ENCODE measurements at places on chromosomes 6 and 20.

DNA sequence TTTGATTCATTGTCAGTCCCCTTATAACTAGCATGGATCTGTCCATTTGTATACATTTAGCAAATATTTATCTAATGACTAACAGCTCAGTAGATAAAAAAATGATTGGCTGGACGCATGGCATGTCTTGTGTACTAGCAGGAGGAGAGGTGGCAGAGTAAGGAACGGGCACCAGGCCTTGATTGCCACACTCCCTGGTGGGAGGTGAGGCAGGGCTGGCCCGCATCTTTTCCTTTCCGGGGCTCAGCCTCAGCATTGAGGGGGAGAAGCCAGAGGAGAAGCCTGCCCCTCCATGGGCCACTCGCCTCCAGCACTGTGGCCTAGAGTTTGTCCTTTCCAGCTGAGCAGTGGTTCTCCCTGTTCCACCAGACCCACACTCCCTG, 84.9 kb upstream of the TMEM181 start:
- DNase-seq = peak; percentile 62

GRCh38 chr6:148461986-148462577, 119.4 kb downstream of the SASH1 start:
- no peak for DNase-seq

GRCh38 chr6:17226786-17227233, 54.4 kb upstream of the RBM24 start:
- no peak for DNase-seq

- no peak for DNase-seq
These were observed 165.5 kb downstream of the PRKN start for GRCh38 chr6:162562041-162562440.

DNA sequence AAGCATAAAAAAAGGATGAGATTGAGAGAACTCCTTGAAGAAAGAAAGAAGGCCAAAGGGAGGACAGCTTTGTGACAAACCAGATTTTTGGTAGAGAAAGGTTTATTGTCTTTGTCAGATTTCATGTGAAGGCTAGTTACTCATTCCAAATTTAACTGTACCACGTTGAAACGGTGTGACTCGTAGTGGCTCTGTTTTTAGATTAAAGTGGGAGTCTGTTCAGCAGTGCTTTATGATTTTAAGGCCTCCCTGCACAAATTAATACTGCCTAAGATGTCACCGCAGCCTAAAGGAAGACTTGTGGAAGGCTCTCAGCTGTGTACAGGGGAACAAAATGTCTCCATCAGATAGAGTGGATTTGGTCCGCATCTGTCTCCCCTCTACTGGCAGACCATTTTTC, 35.9 kb downstream of the CDC40 start:
- DNase-seq = peak; percentile 4

DNA sequence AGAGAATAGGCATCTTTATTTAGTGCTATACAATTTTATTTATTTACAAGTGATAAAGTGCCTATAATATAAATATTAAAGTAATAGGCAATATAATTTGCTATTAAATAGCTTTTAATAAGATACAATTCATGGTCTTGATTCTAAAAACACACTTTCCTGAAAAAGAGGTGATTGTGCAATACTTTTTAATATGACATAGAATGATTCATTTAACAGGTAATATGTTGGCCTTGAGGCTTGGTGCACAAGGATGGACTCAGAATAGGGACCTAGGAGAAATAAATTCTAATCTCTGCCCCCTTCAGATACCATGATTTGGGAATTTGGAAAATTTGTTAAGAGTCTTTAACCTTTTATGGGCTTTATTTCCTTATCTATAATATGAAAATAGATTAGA, 149.9 kb upstream of the FUT9 start:
- DNase-seq = no peak

DNA sequence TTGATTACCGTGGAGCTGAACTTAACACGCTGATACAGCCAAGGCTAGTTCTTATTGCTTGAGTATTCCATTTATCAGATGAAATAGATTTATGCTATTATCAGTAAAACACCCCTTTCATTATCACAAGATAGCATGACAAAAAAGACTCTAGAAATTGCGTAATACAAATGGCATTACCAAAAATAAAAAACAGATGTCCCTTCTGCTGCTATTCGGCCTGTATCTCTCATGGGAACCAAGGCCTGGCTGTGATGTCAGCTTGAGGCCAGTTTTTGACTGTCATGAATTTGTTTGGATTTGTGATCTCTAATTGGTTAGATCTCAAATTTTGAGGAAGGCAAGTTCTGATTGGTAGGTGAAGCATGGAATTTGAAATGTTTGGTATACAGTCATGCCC, 25.2 kb downstream of the MEI4 start:
- DNase-seq = no peak

DNA sequence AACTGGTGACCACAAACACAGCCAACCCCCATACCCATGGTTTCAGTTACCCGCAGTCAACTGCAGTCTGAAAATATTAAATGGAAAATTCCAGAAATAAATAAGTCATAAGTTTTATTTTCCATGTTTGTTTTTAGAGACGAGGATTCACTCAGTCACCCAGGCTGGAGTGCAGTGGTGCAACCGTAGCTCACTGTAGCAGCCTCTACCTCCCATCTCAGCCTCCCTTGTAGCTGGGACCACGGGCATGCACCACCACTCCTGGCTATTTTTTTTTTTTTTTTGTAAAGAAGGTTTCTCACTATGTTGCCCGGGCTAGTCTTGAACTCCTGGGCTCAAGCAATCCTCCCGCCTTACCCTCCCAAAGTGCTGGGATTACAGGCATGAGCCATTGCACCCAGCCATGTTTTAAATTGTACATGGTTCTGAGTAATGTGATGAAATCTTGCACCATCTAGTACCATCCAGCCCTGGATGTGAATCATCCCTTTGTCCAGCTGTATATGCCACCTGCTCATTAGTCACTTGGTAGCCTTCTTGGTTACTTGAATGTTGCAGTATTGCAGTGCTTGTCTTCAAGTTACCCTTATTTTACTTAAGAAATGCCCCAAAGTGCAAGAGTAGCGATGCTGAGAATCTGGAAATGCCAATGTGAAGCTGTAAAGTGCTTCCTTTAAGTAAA, 14.5 kb downstream of the CSNK2A1 start:
- DNase-seq = peak; percentile 79

- DNase-seq = peak; percentile 53
These were observed 1.4 kb downstream of the PPP1R3D start for GRCh38 chr20:59938696-59939051.

- peak; percentile 22 for DNase-seq
These were observed 641 bp downstream of the ARFGEF2 start for GRCh38 chr20:48921883-48922820.

DNA sequence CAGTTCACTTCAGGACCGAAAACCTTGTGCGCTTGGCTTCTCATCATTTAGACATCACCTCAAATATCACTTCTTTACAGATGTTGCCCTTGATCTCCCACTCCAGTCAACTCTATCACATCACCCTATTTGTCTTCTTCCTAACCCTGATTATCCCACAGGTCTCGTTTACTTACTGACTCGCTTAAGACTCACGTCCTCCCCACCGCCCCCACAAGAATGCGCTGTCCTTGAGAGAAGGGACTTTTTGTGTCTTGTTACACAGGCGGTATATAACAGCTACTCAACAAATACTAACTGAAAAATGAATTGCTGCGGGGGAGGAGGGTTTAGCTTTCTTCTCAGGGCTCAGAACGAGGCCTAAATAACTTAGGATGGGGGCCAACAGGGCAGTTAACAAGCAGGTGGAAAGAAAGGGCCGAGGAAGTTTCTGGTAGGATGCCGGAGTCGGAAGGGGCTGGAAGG, 527 bp downstream of the TOMM34 start:
- DNase-seq = peak; percentile 48

GRCh38 chr6:81491454-81492101, 260.9 kb downstream of the TENT5A start:
- DNase-seq = no peak

GRCh38 chr6:41586252-41587007, 40.2 kb downstream of the FOXP4 start:
- DNase-seq = no peak

GRCh38 chr6:168641446-168641845, 200.5 kb downstream of the SMOC2 start:
- no peak for DNase-seq

DNA sequence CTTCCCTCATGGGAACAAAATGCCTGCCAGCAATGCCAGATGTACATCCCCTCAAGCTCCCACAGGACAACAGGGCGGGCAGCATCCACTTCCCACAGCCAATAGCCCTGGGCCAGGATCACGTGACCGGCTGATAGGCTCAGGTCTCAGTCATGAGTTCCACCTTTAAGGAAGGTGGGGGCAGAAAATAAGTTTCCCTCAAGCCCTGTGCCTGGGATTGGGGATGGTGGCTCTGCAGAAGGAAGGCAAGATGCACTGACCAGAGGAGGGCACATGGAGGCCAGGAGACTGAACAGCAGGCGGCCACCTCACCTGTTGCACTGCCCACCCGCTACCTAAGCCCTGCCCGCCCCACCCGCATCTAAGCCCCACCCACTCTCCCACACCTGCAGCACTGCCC, 149.1 kb downstream of the BMP7 start:
- no peak for DNase-seq

GRCh38 chr6:41424370-41425058, 89.1 kb downstream of the NCR2 start:
- peak; percentile 66 for DNase-seq

- no peak for DNase-seq
These were observed 91.7 kb upstream of the PDE7B start for GRCh38 chr6:135759831-135760230.

DNA sequence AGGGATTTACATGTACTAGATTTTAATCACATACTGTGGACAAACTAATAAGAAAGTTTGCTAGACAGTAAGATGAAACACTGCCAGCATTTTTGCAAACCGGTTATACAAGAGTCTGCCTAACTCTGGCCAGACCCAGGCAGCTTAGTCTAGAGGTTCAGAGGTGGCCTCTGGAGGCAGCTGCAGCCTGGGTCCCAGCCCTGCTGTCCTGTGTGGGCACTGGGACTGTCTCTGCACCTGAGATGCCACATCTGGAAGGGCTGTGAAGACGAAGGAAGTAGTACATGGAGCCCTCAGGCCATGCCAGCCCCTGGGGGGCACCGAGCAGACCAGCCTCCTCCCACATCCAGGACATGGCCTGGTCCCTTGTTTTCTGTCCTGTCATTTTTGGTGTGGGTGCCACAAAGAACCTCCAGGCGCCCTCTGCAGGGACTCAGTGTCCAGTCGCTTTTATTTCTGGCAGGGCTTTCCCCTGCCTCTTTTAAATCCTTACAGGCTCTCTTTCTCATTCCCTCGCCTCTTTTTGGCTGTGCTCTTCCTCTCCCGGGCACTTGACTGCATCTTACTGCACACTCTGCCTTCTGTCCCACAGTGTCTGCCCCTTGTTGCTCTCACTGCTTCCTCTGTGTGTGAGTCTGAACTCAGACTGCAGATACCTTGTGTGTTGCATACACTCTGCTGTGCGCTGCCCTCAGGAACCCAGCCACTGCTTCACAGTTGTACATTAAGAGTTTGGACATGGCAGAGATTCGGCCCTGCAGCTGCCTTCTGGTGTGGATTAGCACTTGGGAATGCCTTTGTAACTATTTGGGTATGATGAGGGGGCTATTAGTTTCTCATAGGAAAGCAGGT, 216.7 kb downstream of the ZDHHC14 start:
- DNase-seq = peak; percentile 45

DNA sequence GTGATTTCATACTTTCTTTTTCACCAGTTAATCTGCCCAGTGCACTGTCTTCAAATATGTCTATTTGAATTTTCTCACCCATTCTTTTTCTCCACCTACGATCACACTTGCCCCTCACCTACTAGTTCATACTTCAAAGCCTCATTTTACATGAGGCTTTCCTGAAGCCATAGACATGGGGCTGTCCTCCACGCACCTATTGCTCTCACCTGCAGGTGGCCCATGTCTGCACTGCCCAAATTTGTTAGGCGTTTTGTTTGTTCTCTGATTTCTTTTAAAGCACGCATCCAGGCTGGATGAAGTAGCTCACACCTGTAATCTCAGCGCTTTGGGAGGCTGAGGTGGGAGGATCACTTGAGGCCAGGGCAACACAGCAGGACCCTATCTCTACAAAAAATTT, 106.8 kb upstream of the RIPOR2 start:
- DNase-seq = no peak

- no peak for DNase-seq
These were observed 127.7 kb downstream of the BFSP1 start for GRCh38 chr20:17403461-17403860.

GRCh38 chr6:100176311-100176950, 182.4 kb upstream of the MCHR2 start:
- peak; percentile 72 for DNase-seq

- no peak for DNase-seq
These were observed 43.1 kb upstream of the FOXP4 start for GRCh38 chr6:41502917-41503671.

DNA sequence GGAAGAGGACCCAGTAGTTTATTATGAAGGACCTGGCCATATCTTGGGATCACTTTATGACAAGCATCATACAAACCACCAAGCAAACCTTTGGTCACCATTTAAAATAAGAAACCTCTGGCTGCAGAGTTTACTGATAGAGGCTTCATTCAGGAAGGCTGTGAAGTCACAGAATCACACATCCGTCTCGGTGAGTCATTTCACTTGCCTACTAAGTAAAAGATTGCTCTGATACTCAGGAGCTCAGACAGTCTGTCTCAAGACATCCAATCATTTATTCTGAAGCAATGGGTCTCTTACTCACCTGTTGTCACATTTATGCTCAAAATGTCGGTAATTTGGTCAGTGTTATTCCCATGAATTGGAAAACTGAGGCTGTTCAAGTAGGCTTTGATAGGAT, 33.7 kb downstream of the ADGRF5 start:
- DNase-seq = no peak

- no peak for DNase-seq
These were observed 35.3 kb downstream of the TOX2 start for GRCh38 chr20:43949741-43950618.

GRCh38 chr6:157649311-157650260, 173.5 kb upstream of the SNX9 start:
- no peak for DNase-seq

GRCh38 chr6:83878902-83879644, 19.6 kb downstream of the CYB5R4 start:
- DNase-seq = no peak

GRCh38 chr20:8829256-8829655, 239.6 kb upstream of the PLCB4 start:
- no peak for DNase-seq

GRCh38 chr20:10551732-10552724, 116.9 kb downstream of the SLX4IP start:
- no peak for DNase-seq

DNA sequence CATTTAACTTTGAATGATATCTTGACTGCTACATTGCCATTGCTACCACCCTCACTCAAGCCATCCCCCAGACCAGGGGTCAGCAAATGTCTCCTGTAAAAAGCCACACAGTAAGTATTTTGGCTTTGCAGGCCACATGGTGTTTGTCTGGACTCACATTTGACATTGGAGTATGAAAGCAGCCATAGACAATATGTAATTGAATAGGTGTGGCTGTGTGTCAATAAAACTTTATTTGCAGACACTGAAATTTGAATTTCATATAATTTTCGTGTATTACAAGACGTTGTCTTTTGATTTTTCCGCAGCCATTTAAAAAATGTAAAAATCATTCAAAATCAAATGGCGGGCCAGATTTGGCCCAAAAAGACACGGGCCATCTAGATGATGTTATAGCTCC, 36.3 kb upstream of the OCSTAMP start:
- no peak for DNase-seq
